ENCODE measurements at places on chromosomes 7 and 10.

- DNase-seq = no peak
Measured at GRCh38 chr7:54817152-54817551, 58.1 kb upstream of the SEC61G start.

GRCh38 chr10:118570591-118570990, 24.9 kb downstream of the PRLHR start:
- no peak for DNase-seq

GRCh38 chr10:53598914-53599313, 826.3 kb upstream of the MBL2 start:
- no peak for DNase-seq

DNA sequence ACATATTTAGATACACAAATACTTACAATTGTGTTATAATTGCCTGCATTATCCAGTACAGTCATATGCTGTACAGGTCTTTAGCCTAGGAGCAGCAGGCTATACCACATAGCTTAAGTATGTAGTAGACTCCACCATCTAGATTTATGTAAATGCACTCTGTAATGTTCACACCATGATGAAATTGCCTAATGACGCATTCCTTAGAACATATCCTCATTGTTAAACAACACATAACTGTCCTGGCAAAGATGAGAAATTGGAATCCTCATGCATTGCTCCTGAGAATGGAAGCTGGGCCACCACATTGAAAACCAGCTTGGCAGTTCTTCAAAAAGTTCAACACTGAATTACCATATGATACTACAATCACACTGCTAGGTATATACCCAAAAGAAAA, 1002.8 kb upstream of the CELF2 start:
- DNase-seq = no peak

GRCh38 chr7:107939573-107940489, 48.8 kb downstream of the DLD start:
- no peak for DNase-seq

GRCh38 chr7:90485734-90486316, 16.4 kb downstream of the PTTG1IP2 start:
- DNase-seq = no peak

GRCh38 chr7:133703547-133703946, 423.6 kb upstream of the LRGUK start:
- no peak for DNase-seq

DNA sequence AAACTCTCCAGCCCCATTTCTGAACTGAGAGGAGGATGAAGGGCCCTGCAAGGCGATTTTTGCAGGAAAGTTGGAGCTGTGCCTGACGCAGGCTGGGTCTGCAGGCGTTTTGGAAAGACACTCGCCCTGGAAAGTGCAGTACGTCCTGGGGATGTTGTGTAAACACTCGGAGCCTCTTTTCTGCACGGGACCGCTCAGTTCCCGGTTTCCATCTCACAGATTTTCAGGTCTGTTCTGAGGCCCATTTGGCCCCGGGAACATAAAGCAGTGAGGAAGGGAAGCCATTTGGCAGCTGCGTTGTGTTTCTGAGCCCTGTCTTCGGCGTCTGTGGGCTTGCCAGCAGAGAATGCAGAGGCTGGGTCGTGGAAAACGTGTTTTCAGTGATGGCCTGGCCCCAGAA, 655.0 kb upstream of the MGMT start:
- no peak for DNase-seq

DNA sequence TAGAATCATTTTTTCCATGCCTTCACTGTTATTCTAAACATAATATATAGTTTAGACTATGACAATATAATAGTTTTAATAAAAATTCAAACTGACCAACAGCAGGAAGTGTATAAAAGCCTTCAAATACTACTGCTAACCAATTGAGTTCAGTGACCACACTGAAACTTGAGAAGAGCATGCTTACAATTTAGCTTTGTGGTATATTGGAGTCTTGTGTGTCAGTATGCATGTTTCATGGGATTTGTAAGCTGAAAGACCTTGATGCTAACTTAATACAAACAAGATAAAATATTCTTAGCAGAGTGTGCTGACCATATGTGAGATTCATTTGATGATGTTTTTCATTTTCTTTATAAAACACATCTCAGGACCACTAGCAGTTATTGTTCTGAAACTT, 395.5 kb downstream of the SUGCT start:
- no peak for DNase-seq

DNA sequence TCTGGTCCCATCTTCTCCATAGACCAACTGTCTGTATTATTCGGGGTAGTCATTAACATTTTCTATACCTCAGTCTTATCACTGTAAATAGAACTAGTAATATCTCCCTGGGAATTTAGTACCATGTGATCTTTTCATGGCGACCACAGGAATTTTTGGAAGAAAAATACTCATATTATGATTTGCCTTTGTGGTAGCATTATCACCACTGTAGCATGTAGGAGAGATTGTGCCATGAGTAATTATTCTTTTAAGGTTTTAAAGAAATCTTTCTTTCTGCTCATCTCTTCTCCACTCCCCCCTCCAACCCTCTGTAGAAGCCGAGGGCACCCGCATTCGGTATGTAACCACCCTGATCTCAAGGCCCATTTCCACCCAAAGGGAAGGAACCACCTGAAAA, 25.0 kb downstream of the ZNF365 start:
- no peak for DNase-seq
